Activated CD8-positive, alpha-beta T cell treated with anti-CD3 and anti-CD28 coated beads, Interleukin-2, amount 10 ng/mL, durations not matched to agents 7 days and 5 days (primary cell): ENCODE measurements at places on chromosomes 11 and 22.

- DNase-seq = no peak
Observed at GRCh38 chr11:112871909-112872500, 89.2 kb upstream of the NCAM1 start.

GRCh38 chr11:79049741-79050179 lies 391.1 kb downstream of the TENM4 start:
- no peak for DNase-seq

DNA sequence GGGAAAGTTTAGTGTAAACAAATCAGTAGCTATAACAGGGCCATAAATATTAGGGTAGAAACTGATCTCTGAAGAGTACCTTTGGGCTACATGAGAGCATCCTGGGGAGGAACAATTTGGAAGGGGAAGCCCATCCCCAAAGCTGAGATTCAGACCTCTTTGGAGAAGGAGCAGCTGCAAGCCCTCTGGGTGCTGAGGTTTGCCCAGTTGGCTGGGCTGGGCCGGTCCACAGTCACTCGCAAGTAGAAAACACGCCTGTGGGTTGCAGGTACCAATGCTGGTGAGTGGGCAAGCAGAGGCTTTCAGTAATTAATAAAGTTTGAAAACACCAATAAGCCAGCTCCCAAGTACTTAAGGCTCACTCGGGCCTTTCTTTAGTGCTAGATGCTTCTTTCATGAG lies 124.5 kb downstream of the ARHGAP8 start:
- no peak for DNase-seq

DNA sequence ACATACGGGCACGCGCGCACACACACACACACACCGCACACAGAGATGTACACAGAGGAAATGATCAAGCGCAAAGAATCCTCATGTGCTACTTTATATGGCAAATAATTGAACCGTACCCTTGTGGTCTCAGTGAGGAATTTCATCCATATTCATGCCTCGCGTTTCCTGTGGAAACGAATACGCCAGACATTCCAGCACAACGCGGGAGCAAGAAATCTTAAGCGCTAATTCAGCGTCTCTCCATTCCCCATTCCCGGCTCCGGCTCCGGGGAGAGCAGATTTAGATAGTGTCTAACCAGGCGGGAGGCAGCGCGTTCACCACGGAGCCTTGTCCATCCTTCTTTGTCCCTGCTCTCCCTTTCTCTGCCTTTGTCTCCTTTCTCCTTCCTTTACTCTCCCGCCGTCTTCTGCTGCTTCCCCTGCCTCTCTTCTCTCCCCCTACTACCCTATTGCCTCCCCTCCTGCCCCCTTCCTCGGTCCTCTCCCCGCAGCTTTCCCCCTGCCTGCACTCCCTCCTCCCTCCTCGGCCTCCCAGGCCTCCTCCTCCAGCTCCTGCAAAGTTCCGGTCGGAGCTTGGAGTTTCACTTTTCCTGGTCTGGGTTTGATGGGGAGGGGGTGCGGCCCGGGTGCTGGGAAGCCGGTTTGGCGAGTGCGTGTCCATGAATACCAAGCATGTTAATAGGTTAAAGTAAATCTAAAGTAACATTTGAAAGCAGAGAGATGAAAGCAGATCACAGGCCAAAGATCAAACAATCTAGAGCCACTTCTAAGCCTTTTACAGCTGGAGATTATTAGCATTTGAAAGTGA lies 579.3 kb downstream of the BUD13 start:
- DNase-seq = no peak

- no peak for DNase-seq
Observed at GRCh38 chr11:12765428-12765827, 91.2 kb downstream of the TEAD1 start.

DNA sequence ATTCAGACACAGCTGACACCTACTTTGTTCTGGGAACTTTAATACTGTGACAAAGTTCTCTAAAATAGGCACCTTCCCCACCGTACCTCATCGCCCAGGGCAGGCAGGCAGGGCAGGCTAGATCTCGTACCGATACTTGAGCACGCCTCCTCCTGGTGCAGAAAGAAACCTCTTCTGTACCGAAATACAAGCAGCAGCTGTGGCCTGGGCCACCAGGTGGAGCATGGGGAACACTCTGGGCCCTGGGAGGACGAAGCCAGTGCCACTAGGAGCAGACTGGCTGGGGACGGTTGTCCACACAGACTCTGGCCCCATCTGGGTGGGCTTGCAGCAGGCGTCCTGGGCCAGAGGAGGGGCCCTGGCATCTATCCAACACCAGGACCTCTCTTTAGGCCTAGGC lies 12.8 kb downstream of the PMM1 start:
- peak; percentile 64 for DNase-seq

- no peak for DNase-seq
Observed at GRCh38 chr11:40602866-40603552, 856.4 kb downstream of the LRRC4C start.

GRCh38 chr11:3091846-3092602 lies 34.8 kb upstream of the CARS1 start:
- DNase-seq = peak; percentile 80

DNA sequence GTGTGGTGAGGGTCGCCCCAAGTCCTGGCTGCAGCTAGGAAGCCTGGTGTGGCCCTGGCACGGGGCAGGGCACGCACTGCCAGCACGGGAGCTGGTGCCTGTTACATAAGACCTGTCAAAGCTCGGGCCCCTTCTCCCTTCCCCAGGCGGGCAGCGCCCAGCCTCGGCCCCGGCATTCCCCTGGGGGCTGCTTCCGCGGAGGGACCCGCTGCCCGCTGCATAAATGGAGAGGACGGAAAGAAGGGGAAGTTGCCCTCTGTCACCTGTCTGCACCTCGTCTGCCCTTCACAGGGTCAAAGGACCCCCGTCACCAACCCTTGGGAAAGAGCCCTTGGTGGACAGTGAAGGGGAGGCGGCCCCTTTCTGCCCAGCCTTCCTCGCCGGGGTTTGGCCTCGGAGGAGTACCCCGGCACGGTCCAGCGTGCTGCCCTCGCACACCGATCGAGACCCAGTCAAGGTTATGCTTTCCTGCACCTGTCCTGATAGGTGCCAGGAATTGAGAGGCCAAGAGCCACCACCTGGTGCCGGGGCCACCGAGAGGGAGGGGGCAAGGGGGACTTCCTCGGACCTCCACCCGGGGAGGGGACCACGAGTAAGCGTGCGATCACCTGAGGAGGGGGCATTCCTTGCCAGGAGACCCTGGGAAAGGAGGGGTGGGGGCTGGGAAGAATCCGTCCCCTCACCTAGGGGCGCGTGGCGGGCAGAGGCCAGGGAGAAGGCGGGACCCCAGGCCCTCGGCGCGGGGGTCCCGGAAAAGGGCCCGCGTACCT lies 16.8 kb upstream of the MFRP start:
- no peak for DNase-seq
